ENCODE measurements at places on chromosomes 5 and 9.

- no peaks in the 10 kb centered on the region for H3K27me3 ChIP-seq
- peaks cover 6% of the 10 kb centered on the region for H3K4me1 ChIP-seq
- no peaks in the 10 kb centered on the region for H3K36me3 ChIP-seq
- no peak overlapping the region for H3K27ac ChIP-seq
- H3K4me3 ChIP-seq, result no peak overlapping the region
These were observed 64.9 kb downstream of the PTTG1 start for GRCh38 chr5:160486573-160486972.

DNA sequence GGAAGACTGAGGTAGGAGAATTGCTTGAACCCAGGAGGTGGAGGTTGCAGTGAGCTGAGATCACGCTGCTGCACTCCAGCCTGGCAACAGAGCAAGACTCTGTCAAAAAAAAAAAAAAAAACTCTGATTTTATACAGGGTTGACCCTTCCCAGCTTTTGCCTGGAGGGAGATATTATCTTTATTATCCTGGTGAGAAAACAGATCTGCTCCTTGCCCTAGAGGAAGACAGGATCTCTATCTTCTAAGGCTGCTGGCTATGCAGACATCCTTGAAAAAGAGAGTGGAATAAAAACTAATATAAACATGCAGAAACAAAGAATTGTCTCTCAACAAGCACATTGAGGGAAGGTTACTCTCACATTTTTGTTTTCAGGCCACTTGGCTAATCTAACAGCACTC is 1503.4 kb upstream of the WWC1 start:
- no peaks in the 10 kb centered on the region for H3K36me3 ChIP-seq
- H3K4me1 ChIP-seq, result peaks cover 6% of the 10 kb centered on the region
- no peak for DNase-seq
- H3K4me3 ChIP-seq, result no peak overlapping the region
- no peak overlapping the region for H3K27ac ChIP-seq

DNA sequence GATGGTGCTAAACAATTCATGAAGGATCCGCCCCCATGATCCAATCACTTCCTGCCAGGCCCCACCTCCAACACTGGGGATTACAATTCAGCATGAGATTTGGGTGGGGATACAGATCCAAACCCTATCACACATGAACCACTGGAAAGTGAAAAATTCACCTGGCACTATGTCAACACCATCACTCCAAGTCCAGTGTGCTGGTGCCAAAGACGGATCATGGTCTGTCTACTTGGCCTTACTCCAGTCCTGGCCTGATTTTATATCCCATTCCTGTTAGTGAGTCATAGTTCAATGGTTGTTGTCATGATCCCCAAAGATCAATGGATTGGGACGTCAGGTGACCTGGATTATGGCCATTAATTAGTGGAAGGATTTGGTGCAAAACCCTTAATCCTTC is 147.4 kb upstream of the RPS23 start:
- H3K27ac ChIP-seq, result no peak overlapping the region
- DNase-seq, result no peak
- no peaks in the 10 kb centered on the region for H3K4me1 ChIP-seq
- no peak overlapping the region for H3K4me3 ChIP-seq
- H3K27me3 ChIP-seq, result no peaks in the 10 kb centered on the region

DNA sequence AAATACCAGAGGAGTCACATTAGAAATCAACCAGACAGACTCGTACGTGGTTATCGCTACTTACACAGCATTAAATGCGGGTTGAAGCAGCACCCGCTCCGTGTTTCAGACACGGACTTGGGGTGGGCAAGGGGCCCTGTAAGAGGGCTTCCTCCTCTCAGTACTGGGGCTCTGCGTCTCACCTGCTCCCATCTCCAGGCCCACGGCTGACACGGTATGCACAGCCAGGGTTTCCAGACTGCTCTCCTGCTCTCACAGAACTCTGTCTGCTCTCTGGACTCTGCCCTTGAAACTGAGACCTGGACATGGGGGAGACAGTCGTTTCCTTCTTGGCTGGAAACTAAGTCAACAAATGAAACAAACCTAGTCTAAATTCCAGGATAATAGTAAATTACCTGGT is 24.7 kb upstream of the RASGEF1C start:
- DNase-seq, result no peak
- no peaks in the 10 kb centered on the region for H3K36me3 ChIP-seq
- no peak overlapping the region for H3K4me3 ChIP-seq
- H3K27me3 ChIP-seq, result no peaks in the 10 kb centered on the region
- no peak overlapping the region for H3K27ac ChIP-seq
- H3K4me1 ChIP-seq, result peaks cover 12% of the 10 kb centered on the region

- no peaks in the 10 kb centered on the region for H3K27me3 ChIP-seq
- no peak overlapping the region for H3K27ac ChIP-seq
- H3K4me1 ChIP-seq, result peaks cover 9% of the 10 kb centered on the region
- H3K36me3 ChIP-seq, result no peaks in the 10 kb centered on the region
- H3K4me3 ChIP-seq, result no peak overlapping the region
- no peak for DNase-seq
These were observed 62.9 kb downstream of the SMIM23 start for GRCh38 chr5:171848486-171848885.

- no peak overlapping the region for H3K4me3 ChIP-seq
- H3K27ac ChIP-seq, result no peak overlapping the region
- no peak for DNase-seq
- no peaks in the 10 kb centered on the region for H3K36me3 ChIP-seq
- no peaks in the 10 kb centered on the region for H3K27me3 ChIP-seq
These were observed 13.8 kb downstream of the SGTB start for GRCh38 chr5:65708145-65708544.

DNA sequence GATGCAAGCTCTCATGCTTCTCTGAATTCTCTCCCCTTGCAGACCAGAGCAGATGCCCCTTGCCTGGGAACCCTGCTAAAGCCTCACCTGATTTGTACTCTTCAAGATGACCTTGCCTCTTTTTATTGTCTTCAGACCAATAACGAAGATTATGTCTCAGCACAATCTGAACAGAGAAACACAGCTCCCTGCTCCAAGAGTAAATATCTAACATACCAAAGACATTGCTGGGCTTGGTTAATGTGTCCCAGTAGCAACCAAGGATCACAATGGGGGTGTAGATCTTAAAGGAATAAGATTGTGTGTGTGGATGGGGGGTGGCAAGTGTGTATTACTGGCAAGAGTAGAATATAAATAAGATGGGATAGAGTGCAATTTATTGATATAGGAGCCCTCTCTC is 67.6 kb upstream of the LHFPL2 start:
- H3K27ac ChIP-seq, result no peak overlapping the region
- H3K36me3 ChIP-seq, result no peaks in the 10 kb centered on the region
- no peaks in the 10 kb centered on the region for H3K27me3 ChIP-seq
- no peak overlapping the region for H3K4me3 ChIP-seq
- peaks cover 14% of the 10 kb centered on the region for H3K4me1 ChIP-seq

GRCh38 chr5:96151891-96152290 is 190.2 kb upstream of the ELL2 start:
- no peak for DNase-seq
- H3K4me1 ChIP-seq, result no peaks in the 10 kb centered on the region
- H3K36me3 ChIP-seq, result no peaks in the 10 kb centered on the region
- no peak overlapping the region for H3K27ac ChIP-seq

DNA sequence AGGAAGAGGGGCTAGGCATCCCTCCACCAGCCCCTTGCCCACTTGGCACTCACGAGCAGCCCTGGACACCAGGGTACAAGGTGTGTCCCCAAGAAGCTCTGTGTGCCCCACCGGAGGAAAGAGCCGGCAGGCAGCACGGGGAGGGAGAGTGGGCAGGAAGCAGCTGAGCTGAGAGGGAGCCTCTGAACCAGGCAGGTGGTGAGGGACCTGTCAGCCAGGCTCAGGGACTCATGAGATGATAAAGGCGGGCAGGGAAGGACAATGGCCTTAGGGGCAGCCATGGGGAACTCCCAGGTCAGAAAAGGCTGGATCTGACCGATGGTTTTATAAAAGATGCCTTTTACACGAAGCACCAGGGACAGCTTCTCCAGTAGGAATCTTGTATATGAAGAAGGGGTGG is 112.0 kb downstream of the VAV2 start:
- peaks cover 32% of the 10 kb centered on the region for H3K4me1 ChIP-seq
- H3K36me3 ChIP-seq, result no peaks in the 10 kb centered on the region
- DNase-seq, result no peak

- no peaks in the 10 kb centered on the region for H3K36me3 ChIP-seq
- H3K4me1 ChIP-seq, result peaks cover 19% of the 10 kb centered on the region
- DNase-seq, result peak; percentile 68
- peaks cover 62% of the 10 kb centered on the region for H3K27me3 ChIP-seq
These were observed 1.5 kb downstream of the SMIM32 start for GRCh38 chr5:136191304-136192014.

DNA sequence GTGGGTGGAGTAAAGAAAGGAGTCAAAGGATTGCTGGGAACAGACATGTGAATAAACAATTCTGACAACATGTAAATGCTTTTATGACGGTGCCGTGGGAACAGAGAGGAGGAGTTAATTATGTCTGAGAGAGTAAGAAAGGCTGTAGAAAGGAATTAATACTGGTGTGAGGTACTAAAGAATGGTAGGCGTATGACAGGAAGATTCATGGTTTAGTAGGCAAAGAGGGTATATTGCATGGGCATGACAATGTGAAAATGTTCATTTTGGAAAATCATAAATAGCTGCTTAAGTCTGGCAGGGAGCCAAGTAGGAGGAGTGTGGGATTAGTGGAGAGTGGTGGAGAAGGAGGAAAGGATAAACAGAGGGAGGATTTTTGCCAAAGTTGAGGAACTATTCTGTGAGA is 19.7 kb downstream of the NAA35 start:
- H3K27me3 ChIP-seq, result no peaks in the 10 kb centered on the region
- no peak overlapping the region for H3K4me3 ChIP-seq
- DNase-seq, result no peak
- no peaks in the 10 kb centered on the region for H3K4me1 ChIP-seq

DNA sequence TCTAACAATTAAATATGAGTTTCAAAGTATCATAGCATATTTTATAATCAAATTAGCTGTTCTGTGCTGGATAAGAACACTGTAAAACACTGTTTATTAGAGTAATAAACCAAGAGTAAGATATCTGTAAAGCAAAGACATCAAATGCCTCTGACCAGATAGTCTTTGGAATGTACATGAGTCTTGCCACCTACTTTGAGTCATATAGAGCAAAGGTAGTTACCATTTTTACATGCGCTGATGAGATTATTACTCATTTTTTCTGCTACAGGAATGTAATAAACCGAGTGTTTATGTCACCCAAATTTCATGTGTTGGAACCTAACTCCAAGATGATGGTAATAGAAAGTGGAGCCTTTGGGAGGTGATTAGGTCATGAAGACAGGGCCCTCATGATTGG is 654.5 kb downstream of the CETN3 start:
- H3K36me3 ChIP-seq, result no peaks in the 10 kb centered on the region
- H3K27me3 ChIP-seq, result no peaks in the 10 kb centered on the region
- no peak for DNase-seq
- no peaks in the 10 kb centered on the region for H3K4me1 ChIP-seq
- H3K4me3 ChIP-seq, result no peak overlapping the region

GRCh38 chr5:179185941-179186411 is 125.8 kb downstream of the ZNF354C start:
- H3K27me3 ChIP-seq, result no peaks in the 10 kb centered on the region
- no peaks in the 10 kb centered on the region for H3K36me3 ChIP-seq
- no peak for DNase-seq
- no peak overlapping the region for H3K27ac ChIP-seq
- no peak overlapping the region for H3K4me3 ChIP-seq

DNA sequence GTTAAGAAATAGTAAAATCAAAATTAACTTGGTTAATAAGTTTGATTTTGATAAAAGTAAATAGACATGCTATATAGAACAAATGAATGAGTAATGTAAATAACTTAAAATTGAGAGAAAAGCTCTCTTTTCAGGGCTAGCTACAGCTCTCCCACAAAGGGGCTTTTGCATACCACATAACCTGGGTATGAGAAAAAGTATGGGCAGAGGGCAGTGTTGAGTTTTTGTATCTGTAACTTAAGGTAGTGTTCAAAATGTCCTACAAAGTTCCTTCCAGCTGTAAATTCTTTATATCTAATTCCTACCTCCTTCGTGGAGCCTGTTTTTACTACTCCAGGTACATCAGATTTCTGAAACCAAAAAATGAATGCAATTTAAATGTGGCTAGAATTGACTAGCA is 18.9 kb upstream of the TTC33 start:
- DNase-seq, result no peak
- H3K27ac ChIP-seq, result no peak overlapping the region
- H3K27me3 ChIP-seq, result no peaks in the 10 kb centered on the region
- H3K4me1 ChIP-seq, result no peaks in the 10 kb centered on the region

DNA sequence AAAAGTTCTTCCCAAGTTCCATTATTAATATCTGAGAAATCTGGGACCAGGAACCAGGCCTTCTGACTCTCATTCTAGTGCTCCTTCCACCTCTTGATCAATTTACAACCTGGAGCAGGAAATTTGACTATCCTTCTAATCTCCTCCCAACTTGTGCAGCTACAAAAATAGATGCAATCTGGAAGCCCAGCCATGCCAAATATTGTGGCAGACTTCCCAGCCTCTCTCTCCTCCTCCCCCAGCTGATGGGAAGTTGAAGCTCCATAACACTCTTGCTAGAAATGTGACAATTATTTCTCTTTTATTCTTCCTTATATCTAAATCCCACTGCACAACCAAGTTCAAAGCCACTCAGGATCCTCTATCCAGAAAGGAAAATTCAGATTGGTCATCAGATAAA is 252.1 kb downstream of the SEC61B start:
- no peak overlapping the region for H3K27ac ChIP-seq
- no peaks in the 10 kb centered on the region for H3K27me3 ChIP-seq
- peaks cover 15% of the 10 kb centered on the region for H3K4me1 ChIP-seq
- no peaks in the 10 kb centered on the region for H3K36me3 ChIP-seq
- no peak for DNase-seq

GRCh38 chr5:64790210-64790609 is 21.5 kb downstream of the CWC27 start:
- H3K4me3 ChIP-seq, result no peak overlapping the region
- no peak overlapping the region for H3K27ac ChIP-seq
- peaks cover 5% of the 10 kb centered on the region for H3K36me3 ChIP-seq
- H3K4me1 ChIP-seq, result no peaks in the 10 kb centered on the region
- H3K27me3 ChIP-seq, result no peaks in the 10 kb centered on the region

GRCh38 chr5:76125888-76126287 is 42.7 kb downstream of the SV2C start:
- no peaks in the 10 kb centered on the region for H3K36me3 ChIP-seq
- no peak overlapping the region for H3K4me3 ChIP-seq
- H3K27ac ChIP-seq, result no peak overlapping the region
- DNase-seq, result no peak

GRCh38 chr5:91487420-91487819 is 104.3 kb upstream of the ARRDC3 start:
- no peaks in the 10 kb centered on the region for H3K36me3 ChIP-seq
- peaks cover 27% of the 10 kb centered on the region for H3K4me1 ChIP-seq
- peak overlapping the region; percentile 23 for H3K4me3 ChIP-seq
- H3K27ac ChIP-seq, result peak overlapping the region; percentile 78
- peak; percentile 87 for DNase-seq
- H3K27me3 ChIP-seq, result no peaks in the 10 kb centered on the region

GRCh38 chr5:136258463-136258862 is 65.5 kb upstream of the SMIM32 start:
- H3K4me3 ChIP-seq, result no peak overlapping the region
- no peak for DNase-seq
- no peaks in the 10 kb centered on the region for H3K36me3 ChIP-seq
- no peaks in the 10 kb centered on the region for H3K27me3 ChIP-seq
- H3K4me1 ChIP-seq, result no peaks in the 10 kb centered on the region

- DNase-seq, result peak; percentile 75
- H3K36me3 ChIP-seq, result no peaks in the 10 kb centered on the region
- H3K4me3 ChIP-seq, result peak within 1 kb of the TSS; percentile 58
- peaks cover 83% of the 10 kb centered on the region for H3K27me3 ChIP-seq
These were observed at the start of gene MARCHF11 for GRCh38 chr5:16179511-16179935. Gene MARCHF11 (minus strand): TSS chr5:16179791. CDS start chr5:16179575, 216 bp downstream.

GRCh38 chr5:79069488-79070349 is at the start of the genes BHMT2 and DMGDH:
Gene BHMT2 (plus strand): TSS chr5:79069767. CDS start chr5:79069783, 16 bp downstream.
Gene DMGDH (minus strand): TSS chr5:79069674. CDS start chr5:79069620, 54 bp downstream.
- no peak within 1 kb of the TSS for H3K4me3 ChIP-seq
- H3K27me3 ChIP-seq, result no peaks in the 10 kb centered on the region
- DNase-seq, result no peak
- no peaks in the 10 kb centered on the region for H3K4me1 ChIP-seq
